Hippocampal formation (tissue), 2 donors: ENCODE measurements at places on chromosomes 3 and 15.
A peak's percentile ranks its signal among the peaks of the same experiment; 100 is the strongest.

- DNase-seq: peak; percentile 12
Measured at GRCh38 chr3:48748754-48749153, 31.7 kb upstream of the IP6K2 start.

DNA sequence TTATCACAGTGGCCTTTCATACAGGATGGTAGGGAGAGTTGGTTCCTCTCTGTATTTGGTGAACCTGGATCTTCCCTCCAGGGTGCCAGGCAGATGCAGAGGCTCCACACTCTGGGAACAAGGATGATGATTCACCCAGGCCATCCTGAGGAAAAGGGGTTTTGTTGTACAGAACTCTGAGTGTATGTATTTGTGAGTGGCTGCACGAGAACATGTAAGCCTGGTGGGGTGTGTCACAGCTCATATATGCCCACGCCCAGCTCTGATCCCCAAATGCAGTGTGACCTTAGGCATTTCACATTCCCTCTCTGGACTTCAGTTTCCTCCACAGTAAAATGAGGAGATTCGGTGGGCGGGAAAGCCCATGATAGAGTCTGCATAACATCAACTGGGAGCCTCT lies 11.6 kb upstream of the CILP start:
- DNase-seq: no peak

GRCh38 chr3:13424141-13424844 lies 4.2 kb upstream of the NUP210 start:
- no peak for DNase-seq

GRCh38 chr3:59878038-59878427 lies 828.2 kb upstream of the CFAP20DC start:
- DNase-seq: no peak

- DNase-seq: no peak
Measured at GRCh38 chr3:114732353-114732752, 414.7 kb downstream of the ZBTB20 start.

DNA sequence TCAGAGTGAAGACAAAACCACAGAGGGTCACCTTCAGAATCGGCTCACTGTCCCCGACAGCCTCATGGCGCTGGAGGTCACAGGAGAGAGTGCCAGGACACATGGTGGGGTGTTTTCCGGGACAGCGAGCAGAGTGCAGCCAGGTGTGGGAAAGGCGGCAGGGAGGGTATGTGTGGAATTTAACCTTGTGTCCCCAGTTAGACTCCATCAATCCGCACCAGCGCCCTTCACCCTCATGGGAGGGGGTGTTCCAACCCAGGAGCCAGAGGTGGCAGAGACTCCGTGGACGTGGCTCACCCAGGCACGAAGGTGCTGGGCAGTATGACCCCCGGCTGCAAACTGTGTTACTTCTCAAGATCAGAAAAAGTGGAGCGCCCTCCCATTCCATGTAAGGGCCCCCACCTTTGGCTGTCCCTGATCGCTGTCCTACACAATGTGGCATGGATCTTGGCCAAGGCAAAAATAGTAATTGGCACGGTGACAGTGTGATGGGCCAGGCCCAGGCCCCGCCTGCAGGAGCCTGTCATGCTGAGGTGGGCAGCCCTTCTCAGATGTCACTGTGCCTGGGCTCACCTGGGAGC lies 190.3 kb downstream of the XXYLT1 start:
- no peak for DNase-seq

DNA sequence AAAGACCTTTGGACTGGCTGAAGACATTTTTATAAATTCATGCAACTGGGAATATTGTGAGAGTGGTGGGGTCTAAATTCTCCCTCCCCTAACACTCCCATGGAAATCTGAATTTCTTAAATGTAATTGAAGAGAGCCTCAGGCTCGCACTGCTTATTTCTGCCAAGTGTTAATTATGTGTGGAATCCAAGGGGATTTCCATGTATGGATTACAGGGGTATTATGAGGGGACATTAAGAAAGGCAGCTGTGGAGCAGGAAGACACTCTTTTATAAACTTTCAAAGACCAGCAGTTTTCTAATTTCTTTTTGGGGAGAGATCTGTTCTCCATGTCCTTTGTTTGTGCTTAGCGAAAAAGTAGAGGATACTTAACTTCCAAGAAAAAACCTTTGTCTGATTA lies 152.1 kb upstream of the TBL1XR1 start:
- DNase-seq: no peak

- DNase-seq: no peak
Measured at GRCh38 chr3:31225923-31226322, 306.8 kb upstream of the STT3B start.

GRCh38 chr15:55796321-55796965 lies 53.5 kb upstream of the PRTG start:
- DNase-seq: no peak

DNA sequence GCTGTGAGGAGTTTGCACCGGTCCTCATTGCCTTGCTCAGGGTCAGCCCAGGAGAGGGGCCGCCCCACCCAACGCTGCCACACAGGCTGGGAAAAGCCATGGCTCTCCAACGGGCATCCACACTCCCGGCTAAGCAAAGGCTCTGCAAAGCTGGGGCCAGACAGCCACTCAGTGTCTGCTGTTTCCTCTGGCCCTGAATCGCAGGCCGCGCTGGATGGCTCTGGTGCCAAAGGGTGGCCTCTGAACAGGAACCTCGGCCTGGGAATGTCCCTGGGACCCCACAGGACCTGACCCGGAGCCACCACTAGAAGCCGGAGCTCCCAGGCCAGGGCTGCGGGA lies 42.9 kb downstream of the RPN1 start:
- DNase-seq: no peak

DNA sequence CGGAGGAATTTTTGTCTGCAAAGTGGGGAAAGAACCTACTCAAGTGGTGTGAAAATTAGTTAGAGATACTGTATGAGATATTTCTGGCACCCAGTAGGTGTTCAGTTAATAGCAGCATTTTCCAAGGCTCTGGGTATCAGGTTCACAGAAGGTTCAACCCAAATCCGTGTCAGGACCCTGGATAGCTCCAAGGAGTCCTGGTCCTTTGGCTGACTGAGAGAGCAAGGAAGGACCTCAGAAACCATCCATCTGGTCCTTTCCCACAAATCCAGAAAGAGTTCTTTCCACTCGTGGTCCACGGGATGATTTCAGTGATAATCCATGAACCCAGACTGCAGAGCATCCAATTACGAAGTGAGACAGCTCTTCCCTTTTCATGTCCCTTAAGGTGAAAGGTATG lies 51.4 kb downstream of the SLC6A11 start:
- DNase-seq: no peak

DNA sequence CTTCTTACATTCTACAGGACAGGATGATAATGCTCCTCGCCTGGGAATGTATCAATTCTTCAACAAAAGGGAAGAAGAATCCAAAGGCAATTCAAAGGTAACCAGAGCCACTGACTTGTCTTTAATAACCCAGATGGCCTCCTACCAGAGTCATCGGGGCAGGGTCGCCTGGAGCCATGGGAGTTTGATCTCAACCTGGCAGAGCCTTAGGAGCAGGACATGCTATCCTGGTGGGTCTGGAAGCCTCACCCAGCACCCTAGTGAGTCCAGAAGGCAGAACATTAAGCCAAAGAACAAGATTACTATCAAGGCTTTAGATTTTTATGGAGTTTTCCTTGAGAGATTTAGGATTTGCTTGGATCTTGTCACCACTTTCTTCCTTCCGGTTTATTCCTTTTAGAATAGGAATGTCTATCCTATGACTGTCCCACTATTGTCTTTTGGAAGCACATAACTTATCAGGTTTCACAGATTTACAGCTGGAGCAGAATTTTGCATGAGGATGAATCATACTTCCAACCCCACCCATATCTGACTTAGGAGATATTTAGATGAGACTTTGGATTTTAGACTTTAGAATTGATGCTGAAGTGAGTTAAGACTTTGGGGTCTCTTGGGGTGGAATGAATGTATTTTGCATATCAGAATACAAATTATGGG lies 330.3 kb upstream of the GOLIM4 start:
- DNase-seq: no peak

- DNase-seq: no peak
Measured at GRCh38 chr15:87527416-87527815, 729.1 kb downstream of the NTRK3 start.

GRCh38 chr3:100045696-100046095 lies 68.6 kb downstream of the FILIP1L start:
- DNase-seq: no peak

DNA sequence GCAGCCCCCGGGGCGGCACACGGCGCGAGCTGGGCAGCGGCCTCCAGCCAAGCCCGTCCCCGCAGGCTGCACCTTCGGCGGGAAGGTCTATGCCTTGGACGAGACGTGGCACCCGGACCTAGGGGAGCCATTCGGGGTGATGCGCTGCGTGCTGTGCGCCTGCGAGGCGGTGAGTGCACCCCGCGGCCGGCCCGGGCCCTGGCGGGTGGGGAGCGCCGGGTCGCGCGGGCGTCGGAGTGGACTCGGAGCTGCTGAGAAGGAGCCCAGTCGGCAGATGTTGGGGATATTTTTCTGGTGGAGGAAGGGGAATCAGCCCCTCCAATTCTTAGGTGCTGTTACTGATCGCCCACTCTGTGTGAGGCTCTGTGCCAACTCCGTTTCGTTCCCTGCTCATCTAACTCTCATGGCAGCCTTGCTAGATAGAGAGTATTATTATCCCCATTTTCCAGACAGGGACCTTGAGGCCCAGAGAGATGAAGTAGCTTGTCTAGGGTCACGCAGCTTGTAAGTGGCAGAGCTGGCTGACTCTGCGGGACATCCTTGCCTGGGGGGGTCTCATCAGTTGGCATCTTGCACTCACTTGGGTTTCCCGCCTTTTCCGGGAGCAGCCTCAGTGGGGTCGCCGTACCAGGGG lies 890 bp downstream of the CHRD start:
- DNase-seq: no peak

DNA sequence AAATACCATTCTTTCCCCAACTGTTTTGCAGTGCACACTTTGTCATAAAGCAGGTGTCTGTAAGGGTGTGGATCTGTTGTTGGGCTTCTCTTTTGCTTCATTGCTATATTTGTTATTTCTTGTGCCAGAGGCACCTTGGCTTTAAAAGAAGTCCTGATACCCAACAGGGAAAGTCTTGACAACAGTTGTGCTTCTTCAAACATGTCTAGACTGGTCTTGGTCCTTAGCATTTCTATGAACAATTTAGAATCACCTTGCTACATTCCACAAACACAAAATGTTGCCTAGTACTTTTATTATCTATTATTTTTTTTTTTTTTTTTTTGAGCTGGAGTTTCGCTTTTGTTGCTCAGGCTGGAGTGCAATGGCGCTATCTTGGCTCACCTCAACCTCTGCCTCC lies 233.7 kb downstream of the SLCO3A1 start:
- DNase-seq: no peak

GRCh38 chr3:166860217-166860616 lies 519.9 kb downstream of the ZBBX start:
- DNase-seq: no peak

GRCh38 chr3:138389144-138389601 lies 40.8 kb downstream of the MRAS start:
- no peak for DNase-seq

GRCh38 chr3:65490114-65490513 lies 548.6 kb downstream of the MAGI1 start:
- DNase-seq: no peak

DNA sequence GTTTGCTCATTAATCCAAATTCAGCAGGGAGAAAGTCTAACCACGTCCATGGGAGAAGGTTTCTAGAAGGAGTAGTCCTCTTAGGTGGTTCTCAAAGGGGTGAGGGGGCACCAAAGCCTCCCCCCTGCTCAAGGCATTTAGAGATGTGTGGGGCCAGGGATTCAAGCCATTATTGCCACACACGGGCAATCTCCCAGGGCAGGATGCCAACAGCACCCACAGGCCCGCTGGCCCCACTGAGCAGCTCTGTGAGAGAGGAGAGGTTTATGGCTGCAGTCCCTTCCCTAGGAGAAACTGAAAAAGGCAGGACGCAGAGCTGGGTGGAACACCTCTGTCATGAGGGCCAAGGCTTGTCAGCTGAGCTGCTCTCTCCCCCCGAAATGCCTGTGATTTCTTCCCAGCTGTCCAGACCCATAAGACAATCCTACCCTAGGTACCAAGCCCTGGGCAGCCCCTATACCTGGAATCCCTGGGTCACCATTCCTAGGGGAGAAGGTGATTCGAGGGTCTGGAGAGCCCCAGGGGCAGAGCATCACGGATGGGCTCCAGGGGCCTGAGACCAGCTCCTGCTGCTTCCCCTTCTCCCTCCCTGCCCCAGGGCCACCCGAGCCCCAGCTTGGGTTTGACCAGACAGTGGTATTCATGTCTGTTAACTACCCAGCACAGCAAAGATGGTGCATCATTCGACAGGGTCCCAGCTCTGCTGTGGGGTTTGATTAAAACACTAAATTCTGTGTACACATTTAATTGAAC lies 39.0 kb downstream of the WHAMM start:
- DNase-seq: no peak

DNA sequence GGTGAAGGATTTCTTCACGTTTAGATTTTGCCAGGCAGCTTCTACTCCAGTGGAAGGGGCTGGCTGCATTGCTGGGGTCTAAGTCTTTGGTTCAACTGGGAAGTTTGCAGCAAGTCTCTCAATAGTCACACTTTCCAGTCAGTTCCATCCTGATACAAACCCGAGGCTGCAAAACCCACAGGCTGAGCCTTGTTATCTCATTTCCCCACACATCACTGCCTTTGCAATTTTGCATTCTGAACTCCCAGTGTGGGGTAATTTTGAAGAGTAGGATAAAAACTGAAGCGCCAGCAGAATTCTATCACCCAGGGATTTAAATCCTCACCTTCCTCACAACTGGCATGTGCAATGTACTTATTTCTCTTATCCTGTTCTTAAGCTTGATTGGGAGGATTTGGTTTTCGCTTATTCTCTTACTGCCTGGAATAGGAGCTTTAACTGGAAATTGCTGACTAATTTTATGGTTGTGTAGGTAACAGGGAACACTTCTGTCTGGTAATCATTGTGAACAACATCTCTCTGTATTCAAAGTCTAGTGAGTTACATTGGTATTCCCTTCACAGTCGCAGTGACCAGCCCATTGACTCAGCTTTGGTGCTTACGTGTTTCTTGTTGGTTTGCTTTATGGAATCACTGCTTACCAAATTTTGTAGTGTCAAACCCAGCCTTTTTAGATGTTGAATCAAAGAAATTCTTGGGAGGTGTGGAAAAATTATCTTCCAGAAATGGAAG lies 142.0 kb upstream of the TOPAZ1 start:
- DNase-seq: no peak

- DNase-seq: no peak
Measured at GRCh38 chr3:130256821-130257340, 88.6 kb upstream of the COL6A5 start.

GRCh38 chr15:98413933-98414546 lies 234.3 kb upstream of the IGF1R start:
- no peak for DNase-seq
